ENCODE measurements at places on chromosomes 2 and 18.

GRCh38 chr2:135664623-135665068 lies 77.0 kb upstream of the UBXN4 start:
- DNase-seq: no peak

DNA sequence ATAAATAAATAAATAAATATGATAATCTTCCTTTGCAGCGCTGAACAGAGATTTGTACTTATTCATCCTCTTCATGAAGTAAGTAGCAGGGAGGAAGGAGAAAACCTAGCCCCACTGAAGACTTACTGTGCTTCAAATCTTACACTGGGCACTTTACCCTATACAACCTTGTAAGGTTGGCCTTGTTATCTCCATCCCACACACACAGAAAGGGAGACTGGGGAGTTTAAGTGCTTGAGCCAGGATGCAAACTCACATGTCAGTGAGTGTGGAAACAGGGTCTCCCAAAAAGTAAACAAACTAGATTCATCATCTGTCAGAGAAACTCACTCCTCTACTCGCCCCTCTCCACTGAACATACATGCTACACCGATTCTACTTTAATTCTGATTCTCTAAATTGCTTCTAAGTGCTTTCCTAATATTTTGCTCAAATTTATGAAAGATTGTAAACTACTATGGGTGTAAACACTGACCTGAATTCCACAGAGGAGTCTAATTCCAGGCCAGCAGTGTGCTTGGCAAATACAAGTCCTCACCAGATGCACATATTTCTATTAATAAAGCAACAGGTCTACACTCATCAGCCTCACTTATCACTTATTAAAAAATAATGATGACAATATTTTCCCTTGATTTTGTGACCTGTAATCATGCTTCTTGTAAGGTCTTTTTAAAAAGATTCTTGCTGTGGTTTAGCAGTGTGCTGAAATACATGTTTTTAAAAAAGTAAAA lies 155.5 kb downstream of the TCF4 start:
- DNase-seq: no peak

DNA sequence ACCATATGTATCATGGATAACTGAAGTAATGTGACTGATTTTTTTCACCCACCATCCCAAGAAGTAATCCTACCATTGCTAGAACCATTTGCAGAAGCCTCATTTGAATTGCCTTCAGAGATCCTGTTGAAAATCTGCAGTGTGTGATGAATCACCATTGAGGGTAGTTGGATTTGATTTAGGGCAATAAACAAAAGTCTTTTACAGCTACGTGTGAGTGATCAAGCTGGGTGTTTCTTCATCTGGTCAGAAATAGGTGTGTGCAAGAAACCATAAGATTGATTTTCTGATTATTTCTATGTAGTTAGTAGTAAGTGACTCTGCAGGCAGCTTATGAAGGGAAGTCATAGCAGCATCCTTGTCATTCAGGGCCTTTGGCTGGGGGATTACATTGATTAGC lies 159.6 kb downstream of the MGAT5 start:
- no peak for DNase-seq

DNA sequence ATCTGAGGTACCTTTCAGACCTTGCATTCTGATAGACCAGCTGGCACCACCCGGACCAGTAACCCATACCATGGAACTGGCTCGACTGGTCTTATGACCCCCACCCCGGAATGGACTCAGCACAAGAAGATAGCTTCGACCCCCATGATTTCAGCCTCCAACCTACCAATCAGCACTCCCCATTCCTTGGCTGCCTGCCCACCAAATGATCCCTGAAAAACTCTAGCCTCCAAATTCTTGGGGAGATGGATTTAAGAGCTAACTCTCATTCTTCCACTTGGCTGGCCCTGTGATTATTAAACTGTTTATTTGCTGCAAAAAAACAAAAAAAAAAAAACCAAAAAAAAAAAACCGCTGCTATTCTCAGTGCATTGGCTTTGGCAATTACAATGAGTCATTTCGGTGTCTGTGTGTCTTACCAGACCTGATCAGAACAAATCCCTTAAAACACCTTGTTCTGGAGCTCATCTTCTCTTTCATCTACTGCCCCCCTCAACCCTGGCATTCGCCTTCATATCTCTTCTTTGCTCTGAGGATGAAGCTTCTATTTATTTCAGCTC lies 60.1 kb upstream of the KIF5C start:
- no peak for DNase-seq

DNA sequence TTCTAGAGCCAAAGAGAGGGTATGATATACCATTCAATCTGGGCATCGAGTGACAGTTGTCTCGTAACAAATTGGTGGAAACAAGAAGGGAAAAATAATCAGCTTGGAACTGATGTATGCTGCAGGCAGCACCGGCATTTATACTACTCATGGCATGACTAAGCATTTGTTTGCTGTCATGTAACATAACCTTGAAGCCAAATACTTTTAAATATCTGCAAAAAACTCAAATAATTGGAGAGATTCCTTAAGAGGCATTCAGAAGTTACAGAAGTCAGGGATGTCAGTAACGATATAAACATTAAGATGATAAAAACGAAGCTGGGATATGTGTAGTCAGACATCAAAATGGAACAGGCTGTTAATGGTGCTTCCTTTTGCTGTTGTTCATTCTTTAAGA lies 157.3 kb upstream of the MMADHC start:
- DNase-seq: no peak

DNA sequence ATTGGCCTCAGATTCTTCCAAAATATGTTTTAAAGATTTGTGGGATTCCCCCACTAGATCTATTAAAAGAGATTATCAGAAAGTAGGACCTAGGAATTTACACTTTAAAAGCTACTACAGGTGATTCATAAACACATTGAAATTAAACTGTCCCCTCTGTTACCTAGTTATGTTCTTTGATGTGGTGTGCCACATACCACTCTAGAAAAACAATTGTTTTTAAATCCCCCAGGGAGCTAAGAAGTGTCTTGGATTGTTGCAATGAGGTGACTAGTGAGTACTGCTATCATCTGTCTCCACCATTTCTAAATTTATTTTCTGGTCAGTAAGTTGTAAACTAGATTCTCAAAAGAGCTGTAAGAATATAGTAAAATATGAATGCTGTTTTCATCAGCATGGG lies 214.5 kb upstream of the DOK6 start:
- DNase-seq: no peak

- no peak for DNase-seq
Observed at GRCh38 chr2:33221046-33221784, 255.2 kb upstream of the RASGRP3 start.

All from stimulated activated CD4-positive, alpha-beta T cell treated with anti-CD3 and anti-CD28 coated beads, Interleukin-15, amount 100 ng/mL, for 24 hours (primary cell).